ENCODE measurements at places on chromosomes 12 and 14. TPM values are rescaled to one million over a fixed set of nuclear protein-coding genes. Genes with fewer than 3 reads are reported as not detected.

DNA sequence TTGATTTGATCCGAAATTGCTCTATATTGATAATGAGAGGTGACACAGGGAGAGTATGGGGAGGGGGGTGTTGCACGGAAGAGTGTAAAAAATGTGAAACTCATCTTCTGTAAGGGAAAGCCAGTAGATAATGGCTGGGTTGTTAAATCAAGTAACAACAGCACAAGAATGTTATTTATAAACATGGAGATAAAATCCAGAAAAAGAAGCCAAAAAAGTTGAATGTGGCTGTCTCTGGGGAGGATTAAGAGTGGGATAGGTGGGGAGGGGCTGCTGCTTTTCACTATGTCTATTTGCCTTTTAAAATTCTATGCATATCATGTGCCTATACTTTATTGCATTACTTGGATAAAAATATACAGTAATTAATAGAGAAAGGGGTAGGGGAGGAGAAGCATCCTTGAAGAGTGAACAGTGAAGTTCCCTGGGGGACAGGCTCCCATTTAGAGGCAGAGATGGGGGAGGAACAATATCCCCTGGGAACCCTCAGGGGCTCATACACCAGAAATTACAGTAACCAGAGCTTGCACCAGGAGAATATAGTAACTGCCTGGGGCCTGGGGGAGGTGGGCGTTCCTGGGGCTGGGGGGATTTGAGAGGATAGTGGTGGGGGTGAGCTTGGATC is 39.2 kb upstream of the ANKRD9 start:
- DNase-seq, result no peak
- no peaks in the 10 kb centered on the region for H3K36me3 ChIP-seq
- no peak overlapping the region for H3K27ac ChIP-seq
- H3K4me3 ChIP-seq, result no peak overlapping the region
- peaks cover 38% of the 10 kb centered on the region for H3K4me1 ChIP-seq
- no peaks in the 10 kb centered on the region for H3K27me3 ChIP-seq

DNA sequence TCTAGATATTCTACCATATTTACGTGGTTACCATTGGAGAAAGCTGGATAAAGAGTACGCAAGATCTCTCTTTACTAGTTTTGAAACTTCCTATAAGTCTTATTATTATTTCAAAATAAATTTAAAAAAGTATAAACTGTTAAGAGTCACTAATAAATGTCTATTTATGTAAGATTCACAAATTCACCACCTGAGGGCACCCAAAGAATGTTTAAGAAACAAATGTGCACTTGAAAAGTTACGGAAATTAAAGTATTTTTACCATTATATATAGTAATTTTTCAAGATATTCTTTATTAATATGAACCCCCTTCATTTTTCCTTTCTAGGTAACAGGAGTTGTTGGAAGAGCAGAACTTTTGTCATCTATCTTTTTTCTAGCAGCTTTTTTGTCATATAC is 11.9 kb downstream of the TMTC3 start:
- H3K27ac ChIP-seq, result no peak overlapping the region
- DNase-seq, result peak; percentile 16
- H3K27me3 ChIP-seq, result no peaks in the 10 kb centered on the region
- H3K36me3 ChIP-seq, result no peaks in the 10 kb centered on the region
- H3K4me3 ChIP-seq, result no peak overlapping the region
- H3K4me1 ChIP-seq, result no peaks in the 10 kb centered on the region

Gene DENND5B
- total RNA-seq, result 18.7 TPM

GRCh38 chr12:126950266-126950665 is 1316.7 kb upstream of the TMEM132C start:
- H3K4me3 ChIP-seq, result no peak overlapping the region
- H3K4me1 ChIP-seq, result no peaks in the 10 kb centered on the region
- H3K27ac ChIP-seq, result no peak overlapping the region

- H3K36me3 ChIP-seq, result no peaks in the 10 kb centered on the region
- H3K27me3 ChIP-seq, result no peaks in the 10 kb centered on the region
- peak overlapping the region; percentile 99 for H3K27ac ChIP-seq
- peak; percentile 70 for DNase-seq
These were observed 30.3 kb upstream of the SMOC1 start for GRCh38 chr14:69848903-69849391.

- no peak overlapping the region for H3K27ac ChIP-seq
- no peak overlapping the region for H3K4me3 ChIP-seq
- H3K27me3 ChIP-seq, result no peaks in the 10 kb centered on the region
- no peak for DNase-seq
- no peaks in the 10 kb centered on the region for H3K4me1 ChIP-seq
- no peaks in the 10 kb centered on the region for H3K36me3 ChIP-seq
These were observed 455.0 kb upstream of the TMEM132C start for GRCh38 chr12:127811988-127812387.

- no peak for DNase-seq
- no peaks in the 10 kb centered on the region for H3K36me3 ChIP-seq
- H3K4me3 ChIP-seq, result no peak overlapping the region
- no peaks in the 10 kb centered on the region for H3K4me1 ChIP-seq
These were observed 299.6 kb upstream of the DCN start for GRCh38 chr12:91482231-91482630.

Gene KLRG1
- total RNA-seq, result 1.2 TPM

Gene KLRK1
- total RNA-seq, result not detected

Gene PLEKHD1
- not detected for total RNA-seq

GRCh38 chr14:101253948-101254347 is 307.3 kb upstream of the DIO3 start:
- no peaks in the 10 kb centered on the region for H3K36me3 ChIP-seq
- no peak overlapping the region for H3K4me3 ChIP-seq
- peaks cover 15% of the 10 kb centered on the region for H3K27me3 ChIP-seq
- DNase-seq, result no peak
- no peak overlapping the region for H3K27ac ChIP-seq
- H3K4me1 ChIP-seq, result peaks cover 12% of the 10 kb centered on the region

DNA sequence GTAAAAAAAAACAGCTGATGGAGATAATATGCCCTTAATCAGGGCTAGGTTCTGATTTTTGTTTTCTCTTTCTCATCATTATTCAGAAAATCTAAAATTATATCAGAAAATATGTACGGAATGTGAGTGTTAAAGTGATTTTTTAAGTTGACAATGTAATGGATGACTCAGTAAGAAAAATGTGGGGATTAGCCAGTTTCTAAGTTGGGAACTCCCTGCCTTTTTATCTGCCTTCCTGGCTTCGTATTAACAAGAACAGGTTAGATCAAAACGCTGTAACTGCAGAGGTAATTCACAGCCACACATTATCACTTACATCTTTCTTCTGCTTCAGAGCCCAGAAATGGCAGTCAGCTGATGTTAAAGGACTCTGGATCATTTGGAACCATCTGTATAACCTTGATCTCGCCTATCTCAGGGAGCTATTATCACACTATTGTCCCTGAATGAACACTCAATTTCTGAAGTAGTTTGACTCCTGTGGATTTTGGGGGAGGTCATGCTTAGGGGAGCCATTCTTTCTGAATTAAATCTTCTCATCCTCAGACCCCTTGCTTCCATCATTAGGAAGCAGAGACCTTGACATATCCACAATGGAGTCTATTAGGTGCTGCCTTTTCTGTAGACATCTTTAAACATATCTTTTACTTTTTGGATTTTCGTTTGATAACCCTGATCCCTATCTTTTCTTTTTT is 135.7 kb upstream of the SLC16A7 start:
- H3K36me3 ChIP-seq, result no peaks in the 10 kb centered on the region
- no peaks in the 10 kb centered on the region for H3K27me3 ChIP-seq
- H3K27ac ChIP-seq, result no peak overlapping the region
- DNase-seq, result no peak
- H3K4me3 ChIP-seq, result no peak overlapping the region

- no peak overlapping the region for H3K4me3 ChIP-seq
- no peak overlapping the region for H3K27ac ChIP-seq
- H3K36me3 ChIP-seq, result no peaks in the 10 kb centered on the region
- no peak for DNase-seq
- no peaks in the 10 kb centered on the region for H3K4me1 ChIP-seq
These were observed 34.2 kb downstream of the TBX5 start for GRCh38 chr12:114371733-114372132.

DNA sequence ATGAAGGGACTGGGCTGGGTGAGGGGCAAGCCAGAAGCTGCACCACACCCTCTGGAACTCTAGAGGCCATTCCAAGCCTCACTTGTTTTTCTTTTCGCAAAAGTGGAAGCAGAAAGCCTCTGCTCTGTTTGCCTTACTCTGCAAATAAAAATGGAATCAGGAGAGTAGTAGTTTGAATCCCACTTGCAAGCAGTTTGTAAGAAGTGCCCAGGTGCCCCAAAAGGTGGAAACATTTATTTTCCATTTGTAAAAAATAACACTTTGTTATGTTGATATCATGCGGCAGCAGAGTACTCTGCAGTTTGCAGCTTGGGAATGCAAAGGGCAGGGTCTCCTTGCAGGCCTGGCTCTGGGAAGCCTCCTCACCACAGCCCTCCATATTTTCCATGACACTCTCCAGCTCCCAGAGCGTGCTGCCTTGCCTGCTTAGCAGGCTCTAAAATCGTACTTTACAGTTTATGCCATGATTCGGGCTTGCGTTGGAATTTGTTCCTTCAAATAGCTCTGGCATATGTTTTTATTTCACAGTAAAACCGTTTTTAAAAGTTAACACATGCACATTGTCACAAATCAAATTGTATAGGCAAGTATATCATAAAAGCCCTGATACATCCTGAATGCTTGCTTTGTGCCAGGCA is 20.0 kb downstream of the TUNAR start:
- DNase-seq, result no peak
- H3K4me3 ChIP-seq, result no peak overlapping the region
- no peaks in the 10 kb centered on the region for H3K4me1 ChIP-seq
- H3K27me3 ChIP-seq, result peaks cover 52% of the 10 kb centered on the region

DNA sequence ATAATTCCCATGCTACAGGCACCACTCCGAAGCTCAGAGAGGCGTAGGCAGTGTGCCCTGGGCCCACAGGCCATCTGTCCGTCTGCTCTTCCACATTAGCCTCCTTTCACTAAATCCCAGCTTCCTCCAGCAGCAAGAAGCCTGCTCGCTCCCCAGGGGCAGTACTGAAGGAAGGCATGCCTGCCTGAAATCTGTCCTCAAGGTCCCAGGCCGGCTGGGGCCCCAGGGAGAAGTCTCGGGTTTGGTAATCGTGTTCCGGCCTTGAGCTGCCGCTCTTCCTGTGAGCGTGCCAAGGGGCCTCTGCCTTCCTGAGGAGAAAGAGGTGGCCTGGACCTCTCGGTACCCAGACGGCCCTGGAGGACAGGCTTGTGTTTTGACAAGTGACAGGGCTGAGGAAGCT is 15.2 kb upstream of the DLK1 start:
- DNase-seq, result no peak
- H3K36me3 ChIP-seq, result no peaks in the 10 kb centered on the region
- no peaks in the 10 kb centered on the region for H3K27me3 ChIP-seq
- H3K27ac ChIP-seq, result no peak overlapping the region
- peaks cover 67% of the 10 kb centered on the region for H3K4me1 ChIP-seq

Gene P3H3
- 7.9 TPM for total RNA-seq

DNA sequence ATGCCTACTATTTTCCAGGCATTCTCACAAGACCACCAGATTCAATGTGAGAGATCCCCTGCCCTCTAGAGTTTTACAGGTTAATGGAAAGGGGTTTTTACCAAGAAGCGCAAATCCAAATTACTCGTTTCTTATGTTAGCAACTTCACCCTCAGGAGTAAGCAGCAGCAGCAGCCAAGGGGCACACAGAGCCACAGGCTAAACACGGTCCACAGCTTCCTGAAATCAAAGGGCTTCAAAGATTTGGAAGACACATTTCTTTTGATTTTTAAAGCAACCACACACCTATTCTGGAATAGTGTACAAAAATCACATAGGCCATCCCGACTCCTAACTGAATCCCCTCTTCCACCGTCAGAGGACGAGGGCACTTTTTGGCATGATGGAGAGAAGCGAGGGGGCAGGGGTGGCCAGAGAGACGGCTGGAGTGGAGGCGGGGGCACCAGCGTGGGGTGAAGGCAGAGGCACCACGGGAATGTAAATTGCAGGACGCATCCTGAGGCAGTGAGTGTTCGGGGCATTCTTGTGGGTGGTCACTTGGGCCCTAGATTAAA is 107.0 kb downstream of the ARF6 start:
- no peak overlapping the region for H3K4me3 ChIP-seq
- H3K27me3 ChIP-seq, result no peaks in the 10 kb centered on the region
- DNase-seq, result no peak
- peaks cover 58% of the 10 kb centered on the region for H3K4me1 ChIP-seq
- no peaks in the 10 kb centered on the region for H3K36me3 ChIP-seq
- H3K27ac ChIP-seq, result peak overlapping the region; percentile 86

DNA sequence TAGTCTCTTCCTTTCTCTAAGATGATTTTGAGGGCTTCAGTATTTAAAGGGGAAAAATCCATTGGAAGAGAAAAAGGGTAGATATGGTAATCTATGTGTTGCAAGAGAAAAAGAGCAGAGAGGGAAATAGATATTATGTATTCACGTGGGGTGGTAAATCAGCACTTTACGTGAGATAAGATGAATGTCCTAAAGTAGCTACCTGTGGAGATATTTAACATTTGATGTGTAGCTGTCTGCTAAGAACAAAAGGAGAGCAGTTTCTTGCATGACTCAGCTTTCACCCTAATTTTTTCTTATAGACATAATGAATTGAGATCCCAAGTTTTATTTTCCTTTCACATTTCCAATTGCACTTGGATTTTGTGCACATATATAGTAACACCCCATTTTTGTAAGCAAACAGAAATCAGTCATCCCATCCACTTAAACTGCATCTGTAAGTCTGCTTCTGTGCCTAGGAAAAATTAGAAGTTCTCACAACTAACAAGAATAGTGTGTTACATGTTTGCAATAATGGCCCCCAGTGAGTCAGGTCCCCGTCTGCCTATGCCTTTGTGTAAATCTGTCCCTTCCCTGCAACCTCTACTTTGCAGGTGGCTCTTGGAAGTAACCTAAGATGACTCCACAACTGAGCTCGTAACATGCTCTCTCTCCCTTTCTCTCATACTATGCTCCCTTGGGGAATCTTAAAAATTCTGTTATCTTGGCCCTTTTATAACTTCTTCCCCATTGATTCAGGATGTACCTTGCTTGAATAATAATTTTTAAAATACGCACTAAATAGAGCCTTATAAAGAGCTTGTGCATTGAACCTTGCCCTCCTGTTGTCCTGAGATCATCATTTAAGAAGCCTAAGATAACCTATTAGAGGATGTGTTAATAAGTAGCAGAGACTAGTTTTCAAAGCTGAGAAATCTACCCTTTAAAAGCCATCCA is 3.7 kb downstream of the TMTC3 start:
- H3K4me3 ChIP-seq, result no peak overlapping the region
- H3K27ac ChIP-seq, result no peak overlapping the region
- peaks cover 24% of the 10 kb centered on the region for H3K4me1 ChIP-seq
- H3K27me3 ChIP-seq, result no peaks in the 10 kb centered on the region
